ENCODE measurements at places on chromosomes 1 and 21. TPM values are rescaled to one million over a fixed set of nuclear protein-coding genes. Genes with fewer than 3 reads are reported as not detected.

The EPHB2 gene
- total RNA-seq = 0.20 TPM

The KCND3 gene
- total RNA-seq = not detected

The TBX19 gene
- 3.5 TPM for total RNA-seq

The MAP3K6 gene
- total RNA-seq = 13.4 TPM

The LEFTY2 gene
- 0.16 TPM for total RNA-seq

The CNN3 gene
- total RNA-seq = 7.3 TPM

The ITPKB gene
- 351 TPM for total RNA-seq

The KCNK2 gene
- not detected for total RNA-seq

The FAM43B gene
- not detected for total RNA-seq

The LIN28A gene
- not detected for total RNA-seq

The FAM229A gene
- total RNA-seq = 32.0 TPM

The THEM5 gene
- not detected for total RNA-seq
